ENCODE measurements at places on chromosomes 16 and 17. TPM values are rescaled to one million over a fixed set of nuclear protein-coding genes. Genes with fewer than 3 reads are reported as not detected.

The LPO gene
- total RNA-seq = not detected

The SLC2A4 gene
- 146 TPM for total RNA-seq

The MLST8 gene
- total RNA-seq = 27.3 TPM

The HP gene
- 1.6 TPM for total RNA-seq

The C17orf67 gene
- total RNA-seq = 1.1 TPM

The NPW gene
- total RNA-seq = not detected

The ACE gene
- total RNA-seq = 6.2 TPM

GRCh38 chr17:32349503-32349853 lies 479 bp upstream of the ZNF207 start:
- DNase-seq = no peak

GRCh38 chr16:47247690-47248089 lies 103.9 kb upstream of the NETO2 start:
- no peak for DNase-seq

GRCh38 chr16:61900482-61900881 lies 135.8 kb downstream of the CDH8 start:
- no peak for DNase-seq

DNA sequence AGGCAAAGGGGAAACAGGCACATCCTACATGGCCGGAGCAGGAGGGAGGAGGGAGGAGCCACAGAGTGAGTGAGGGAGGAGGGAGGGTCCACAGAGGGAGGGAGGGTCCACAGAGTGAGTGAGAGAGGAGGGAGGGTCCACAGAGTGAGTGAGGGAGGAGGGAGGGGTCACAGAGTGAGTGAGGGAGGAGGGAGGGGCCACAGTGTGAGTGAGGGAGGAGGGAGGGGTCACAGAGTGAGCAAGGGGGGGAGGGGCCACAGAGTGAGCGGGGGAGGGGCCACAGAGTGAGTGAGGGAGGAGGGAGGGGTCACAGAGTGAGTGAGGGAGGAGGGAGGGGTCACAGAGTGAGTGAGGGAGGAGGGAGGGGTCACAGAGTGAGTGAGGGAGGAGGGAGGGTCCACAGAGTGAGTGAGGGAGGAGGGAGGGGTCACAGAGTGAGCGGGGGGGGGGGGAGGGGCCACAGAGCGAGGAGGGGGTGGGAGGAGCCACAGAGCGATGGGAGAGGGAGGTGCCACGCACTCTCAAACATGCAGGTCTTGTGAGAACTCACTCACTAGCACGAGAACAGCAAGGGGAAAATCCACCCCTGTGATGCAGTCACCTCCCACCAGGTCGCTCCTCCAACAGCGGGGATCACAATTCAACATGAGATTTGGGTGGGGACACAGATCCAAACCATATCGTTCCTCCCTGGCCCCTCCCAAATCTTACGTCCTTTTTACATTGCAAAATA lies 24.3 kb upstream of the CDH15 start:
- DNase-seq = no peak

DNA sequence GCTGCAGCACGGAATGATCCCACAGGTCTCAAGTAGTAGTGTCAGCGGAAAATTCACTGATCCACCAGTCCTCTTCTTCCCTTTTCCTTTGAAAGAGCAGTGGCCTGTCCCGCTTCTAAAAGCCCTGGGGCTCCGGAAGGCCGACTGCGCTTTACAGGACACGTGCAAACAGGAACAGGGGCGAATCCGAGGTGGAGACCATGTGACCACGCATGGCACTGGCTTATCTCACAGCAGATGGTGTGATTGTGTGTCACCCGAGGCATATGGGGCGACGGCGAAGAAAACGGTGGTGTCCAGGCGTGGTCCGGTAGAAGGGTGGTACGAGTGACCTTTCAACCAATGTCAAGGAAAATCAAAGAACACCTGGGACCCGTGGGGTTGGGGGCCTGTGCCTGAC lies 12.0 kb upstream of the KCNJ18 start:
- DNase-seq = no peak

- no peak for DNase-seq
Observed at GRCh38 chr16:35306915-35307314, 1847.5 kb downstream of the TP53TG3F start.

- DNase-seq = no peak
Observed at GRCh38 chr17:81184555-81184954, 18.5 kb upstream of the AATK start.

DNA sequence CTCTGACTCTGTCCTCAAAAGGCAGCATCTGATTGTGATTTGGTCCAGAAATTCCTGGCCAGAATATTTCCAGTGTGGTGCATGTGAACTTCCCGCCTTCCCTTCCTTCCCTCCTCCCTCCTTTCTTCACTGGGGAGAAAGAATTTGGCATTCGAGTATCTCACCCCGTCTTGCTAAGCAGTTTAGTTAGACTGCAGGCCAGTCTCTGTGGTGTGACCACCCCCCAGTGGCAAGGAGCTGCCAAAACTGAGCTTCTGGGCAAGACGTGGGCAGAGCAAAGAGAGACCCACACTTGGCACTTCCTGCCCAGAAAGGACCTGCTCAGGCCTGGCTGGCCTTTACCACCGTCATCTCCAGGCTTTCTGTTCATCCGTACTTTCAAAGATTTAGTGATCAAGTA lies 36.4 kb downstream of the SNX20 start:
- no peak for DNase-seq

DNA sequence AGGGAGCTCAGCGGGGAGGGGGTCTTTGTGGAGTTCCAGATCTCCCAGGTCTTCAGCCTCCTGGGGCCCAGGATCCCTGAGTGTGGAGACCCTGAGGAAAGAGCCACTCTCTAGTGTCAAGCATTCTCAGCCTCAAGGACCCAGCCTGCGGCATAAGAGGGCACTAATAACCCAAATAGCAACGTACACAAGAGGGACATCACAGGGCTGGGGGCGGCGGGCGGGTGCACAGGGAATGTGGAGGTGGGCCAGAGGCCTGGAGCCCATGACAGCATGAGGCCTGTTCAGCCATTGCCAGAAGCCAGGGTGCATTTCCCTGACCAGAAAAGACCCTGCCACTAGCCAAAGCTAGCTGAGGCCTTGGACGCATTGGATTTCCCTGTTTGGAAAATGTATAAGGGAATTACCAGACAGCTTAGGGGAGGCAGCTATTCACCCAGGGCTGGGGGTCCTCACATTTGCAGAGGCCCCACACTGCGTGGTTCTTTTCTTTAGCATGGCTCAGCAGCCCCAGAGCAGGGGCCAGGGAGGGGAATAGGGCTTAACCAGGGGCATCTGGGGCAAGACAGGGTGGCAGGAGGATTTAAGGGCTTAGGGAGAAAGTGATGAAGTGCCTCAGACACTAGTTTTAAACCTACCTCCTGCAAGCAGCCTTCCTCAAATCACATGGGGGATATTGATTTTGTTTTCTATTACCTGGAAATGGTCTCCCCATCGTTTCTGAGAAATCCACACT lies 13.5 kb upstream of the ALOX15B start:
- no peak for DNase-seq

DNA sequence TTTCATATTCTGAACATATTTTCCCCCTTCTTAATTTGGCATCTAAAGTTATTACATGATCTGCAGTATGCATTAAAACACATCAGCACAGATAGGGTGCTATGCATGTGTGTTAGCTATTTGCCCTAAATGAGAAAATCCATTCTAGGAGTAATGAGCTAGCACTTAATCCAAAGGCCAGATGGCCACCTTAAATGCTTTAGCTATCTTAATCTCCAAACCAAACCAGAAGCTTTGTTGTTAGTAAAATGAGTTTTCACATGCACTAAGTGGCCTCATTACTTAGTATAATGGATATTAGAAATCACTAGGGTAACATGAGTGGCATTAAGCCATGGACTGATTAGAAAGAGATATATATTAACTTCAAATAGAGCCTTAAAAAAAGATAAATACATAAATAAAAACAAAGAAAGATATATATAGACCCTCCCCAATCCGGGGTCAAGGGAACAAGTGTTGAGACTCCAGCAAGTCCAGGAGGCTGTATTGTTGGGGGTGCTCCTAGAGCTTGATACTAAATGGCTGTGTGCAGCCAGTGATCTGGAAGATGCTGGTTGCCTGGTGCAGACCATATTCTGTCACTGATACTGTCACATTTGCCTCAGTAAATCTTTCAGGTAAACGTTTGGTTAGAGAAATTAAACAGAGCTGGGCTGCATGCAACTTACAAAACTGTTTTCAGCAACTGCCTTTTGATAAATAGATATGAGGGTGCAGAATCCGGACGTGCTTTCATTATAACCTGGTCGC lies 67.3 kb downstream of the MYH10 start:
- DNase-seq = no peak

DNA sequence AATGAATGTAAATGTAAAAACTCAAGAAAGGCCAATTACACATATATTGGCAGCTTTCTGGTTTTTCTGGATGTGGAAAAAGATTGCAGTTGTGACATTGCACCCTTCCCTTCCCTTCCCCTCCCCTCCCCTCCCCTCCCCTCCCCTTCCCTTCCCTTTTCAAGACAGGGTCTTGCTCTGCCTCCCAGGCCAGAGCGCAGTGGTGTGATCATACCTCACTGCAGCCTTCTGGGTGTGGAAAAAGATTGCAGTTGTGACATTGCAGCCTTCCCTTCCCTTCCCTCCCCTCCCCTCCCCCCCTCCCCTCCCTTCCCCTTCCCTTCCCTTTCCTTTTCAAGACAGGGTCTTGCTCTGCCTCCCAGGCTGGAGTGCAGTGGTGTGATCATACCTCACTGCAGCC lies 41.7 kb downstream of the PIK3R5 start:
- no peak for DNase-seq

DNA sequence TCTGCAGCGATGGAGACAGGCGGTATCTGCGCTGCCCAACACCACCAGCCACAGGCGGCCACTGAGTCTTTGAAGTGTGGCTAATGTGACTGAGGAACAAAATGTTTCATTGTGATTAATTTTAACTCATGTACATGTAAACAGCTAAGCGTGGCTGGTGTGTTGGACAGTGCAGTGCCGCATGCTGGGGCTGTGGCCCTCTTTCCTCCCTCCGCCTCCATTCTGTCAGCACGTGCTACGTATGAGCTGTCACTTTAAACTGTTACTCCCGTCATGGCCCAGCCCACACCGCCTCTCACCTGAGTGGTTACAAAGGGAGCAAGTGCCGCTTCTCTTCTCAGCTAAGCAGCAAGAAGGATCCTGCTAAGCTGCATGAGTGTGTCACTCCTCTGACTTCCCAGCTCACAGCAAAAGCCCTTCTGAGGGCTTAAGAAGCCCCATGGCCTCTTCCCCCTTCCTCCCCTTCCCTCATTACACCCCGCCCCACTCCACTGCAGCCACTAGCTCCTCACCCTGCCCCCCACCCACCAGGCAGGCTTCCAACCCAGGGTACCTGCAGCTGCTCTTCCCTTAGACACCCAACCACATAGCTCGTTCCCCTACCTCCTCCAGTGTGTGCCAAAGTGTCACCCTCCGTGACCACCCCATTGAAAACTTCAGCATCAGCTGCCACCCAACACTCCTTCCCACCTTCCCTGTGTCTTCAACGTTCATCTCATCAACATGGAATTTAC lies 15.0 kb downstream of the HASPIN start:
- no peak for DNase-seq

DNA sequence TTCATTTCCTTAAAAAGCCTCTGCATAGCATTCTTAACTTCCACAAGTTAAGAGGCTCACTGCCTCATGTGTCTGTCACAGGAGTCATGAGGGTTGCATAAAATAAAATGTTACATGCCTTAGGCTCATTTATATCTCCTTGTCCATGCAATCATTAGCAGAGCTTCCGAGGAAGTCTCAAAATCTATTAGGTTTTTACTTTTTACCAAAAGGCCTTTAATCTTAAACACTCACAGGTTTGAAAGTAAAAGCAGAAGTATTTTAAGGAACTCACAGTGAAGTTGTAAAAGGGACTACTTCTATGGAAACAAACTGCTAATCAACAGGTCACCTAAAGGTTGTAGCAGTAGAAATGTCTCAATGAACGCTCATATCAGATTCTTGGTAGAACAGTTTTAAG lies 5.2 kb upstream of the ATP6V0A1 start:
- DNase-seq = no peak

- DNase-seq = peak; percentile 27
Observed at GRCh38 chr16:12119562-12119961, 143.0 kb downstream of the SNX29 start.

DNA sequence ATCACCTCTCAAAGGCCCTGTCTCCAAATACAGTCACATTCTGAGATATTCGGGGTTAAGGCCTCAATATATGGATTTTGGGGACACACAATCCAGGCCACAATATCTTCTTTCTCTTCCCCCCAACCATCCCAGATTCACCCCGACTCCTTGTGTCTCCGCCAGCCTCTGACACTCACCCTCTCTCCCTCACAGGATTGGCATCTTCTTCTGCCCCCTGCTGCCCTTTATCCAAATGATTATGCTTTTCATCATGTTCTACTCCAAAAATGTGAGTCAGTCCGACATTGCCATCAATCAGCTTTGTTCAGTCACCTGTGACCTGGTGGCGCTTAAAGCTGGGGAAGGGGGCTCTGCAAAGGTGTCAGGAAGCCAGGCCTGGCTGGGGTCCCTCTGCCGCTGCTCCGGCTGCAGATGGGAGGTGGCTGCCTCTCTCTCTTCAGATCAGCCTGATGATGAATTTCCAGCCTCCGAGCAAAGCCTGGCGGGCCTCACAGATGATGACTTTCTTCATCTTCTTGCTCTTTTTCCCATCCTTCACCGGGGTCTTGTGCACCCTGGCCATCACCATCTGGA lies 35.1 kb downstream of the GDE1 start:
- no peak for DNase-seq

GRCh38 chr16:46768809-46769208 lies 20.7 kb upstream of the MYLK3 start:
- no peak for DNase-seq

DNA sequence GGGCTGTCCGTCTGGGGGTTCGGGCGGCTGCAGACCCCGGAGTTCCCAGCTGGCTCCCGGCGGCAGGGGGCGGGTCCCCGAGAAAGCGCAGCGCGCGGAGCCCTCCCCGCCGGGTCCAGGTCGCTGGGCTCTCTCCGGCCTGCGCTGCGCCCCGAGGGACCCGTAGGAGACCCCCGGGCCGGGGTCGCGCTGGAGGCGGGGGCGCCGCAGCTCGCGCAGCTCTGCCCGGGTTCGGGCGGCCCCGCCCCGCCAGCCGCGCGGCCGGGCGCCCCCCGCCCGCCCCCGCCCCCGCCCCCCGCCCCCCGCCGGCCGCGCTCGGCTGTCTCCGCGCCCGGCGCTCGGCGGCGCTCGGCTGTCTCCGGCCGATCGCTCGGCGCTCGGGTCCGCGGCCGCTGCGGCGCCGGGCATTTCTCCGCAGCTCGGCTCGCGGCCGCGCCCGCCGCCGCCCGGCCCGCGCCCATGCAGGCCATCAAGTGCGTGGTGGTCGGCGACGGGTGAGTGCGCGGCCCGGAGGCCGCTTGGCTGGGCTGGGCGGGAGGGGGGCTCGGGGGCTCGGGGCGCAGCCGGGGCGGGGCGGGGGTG lies at the start of gene RAC3:
RAC3 (plus strand) TSS at position 376 of the 582 bp plus-strand sequence; CDS start at position 460, 84 bp downstream.
- DNase-seq = no peak

- no peak for DNase-seq
Observed at GRCh38 chr16:77250400-77250799, 51.2 kb downstream of the SYCE1L start.

- no peak for DNase-seq
Observed at GRCh38 chr16:57679767-57680482, 11.8 kb downstream of the ADGRG3 start.

DNA sequence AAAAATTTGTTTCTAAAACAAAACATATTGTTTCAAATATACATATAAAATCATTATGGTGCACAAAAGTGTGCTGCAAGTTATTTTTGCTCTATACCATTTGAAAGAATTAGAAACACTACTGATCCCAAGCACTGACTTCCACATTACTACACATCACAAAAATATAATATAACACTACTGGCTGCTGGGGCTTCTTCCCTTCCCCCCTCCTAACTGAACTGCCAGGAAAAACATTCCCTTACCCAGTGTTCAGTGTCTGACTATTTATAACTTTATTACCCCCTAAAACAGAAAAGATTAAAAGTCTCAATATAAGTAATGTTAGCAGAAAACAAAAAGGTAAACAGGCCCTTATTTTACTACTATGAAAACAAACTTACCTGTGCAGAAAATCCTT lies 36.9 kb downstream of the GPATCH8 start:
- no peak for DNase-seq

Data from left ventricle myocardium inferior (tissue), 1 donor.